Hippocampal formation (tissue), 2 donors: ENCODE measurements at places on chromosomes 2 and 18.

DNA sequence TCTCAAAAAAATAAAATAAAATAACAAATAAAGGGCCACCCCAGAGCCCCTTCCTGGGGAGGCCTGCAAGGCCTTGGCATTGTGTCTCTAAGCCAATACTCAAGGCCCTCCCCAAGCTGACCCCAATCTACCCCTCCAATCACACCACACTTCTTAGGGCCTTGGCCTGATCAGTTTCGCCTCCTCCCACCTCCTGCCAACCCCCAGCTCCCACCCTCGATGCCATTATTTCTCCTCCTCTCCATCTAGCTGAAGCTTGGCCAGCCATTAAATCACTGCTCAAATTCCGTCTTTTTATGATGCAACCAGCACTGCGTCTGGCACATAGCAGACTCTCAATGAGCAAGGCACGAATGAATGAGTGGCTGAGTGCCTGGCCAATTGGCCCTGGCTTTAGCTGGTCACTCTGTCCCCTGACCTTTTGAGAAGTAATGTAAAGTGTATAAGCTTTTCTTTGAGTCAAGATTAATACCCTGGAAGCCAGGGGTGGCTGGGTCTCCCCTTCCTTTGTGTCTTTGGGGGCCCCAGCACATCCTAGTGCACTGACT, 55.9 kb downstream of the SMAD7 start:
- no peak for DNase-seq

DNA sequence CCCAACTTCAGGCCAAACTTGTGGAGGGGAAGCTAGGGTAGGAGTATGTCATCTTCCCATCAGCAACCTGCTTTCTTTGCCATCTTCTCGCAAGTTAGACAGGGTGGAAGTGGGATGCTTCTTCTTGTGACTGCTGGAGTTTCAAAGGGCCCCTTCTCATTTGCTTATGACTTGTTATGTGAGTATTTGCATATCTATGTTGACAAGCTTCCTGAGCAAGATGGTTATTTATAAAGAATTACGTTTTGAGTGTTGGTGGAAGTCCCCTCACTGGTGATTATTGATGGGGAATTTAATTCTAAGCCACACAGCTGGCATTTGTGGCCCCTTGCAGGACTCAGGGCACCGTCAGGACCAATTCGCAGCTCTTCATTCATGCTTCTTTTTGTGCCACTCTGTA, 791.0 kb downstream of the LRRTM4 start:
- DNase-seq: no peak

- no peak for DNase-seq
Observed at GRCh38 chr2:150476809-150477302, 10.6 kb downstream of the RND3 start.

DNA sequence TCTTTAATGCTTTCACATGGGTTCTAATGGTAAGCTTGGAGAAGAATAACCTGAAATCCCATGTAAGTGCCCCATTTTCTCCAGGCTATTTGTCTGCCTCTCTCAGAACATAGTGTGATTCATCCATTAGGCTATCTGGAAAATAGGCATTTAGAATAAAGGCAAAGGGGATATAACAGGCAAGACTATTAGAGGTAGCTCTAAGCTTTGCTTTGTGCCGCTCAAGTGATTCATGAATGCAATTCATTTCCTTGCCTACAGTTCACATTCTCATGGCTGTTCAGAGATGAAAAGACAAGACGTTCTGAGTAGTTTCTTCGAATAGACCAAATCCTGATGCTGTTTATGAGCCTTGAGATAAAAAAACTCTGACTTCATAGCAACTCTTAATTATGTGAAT, 101.7 kb downstream of the ANKRD44 start:
- DNase-seq: no peak

DNA sequence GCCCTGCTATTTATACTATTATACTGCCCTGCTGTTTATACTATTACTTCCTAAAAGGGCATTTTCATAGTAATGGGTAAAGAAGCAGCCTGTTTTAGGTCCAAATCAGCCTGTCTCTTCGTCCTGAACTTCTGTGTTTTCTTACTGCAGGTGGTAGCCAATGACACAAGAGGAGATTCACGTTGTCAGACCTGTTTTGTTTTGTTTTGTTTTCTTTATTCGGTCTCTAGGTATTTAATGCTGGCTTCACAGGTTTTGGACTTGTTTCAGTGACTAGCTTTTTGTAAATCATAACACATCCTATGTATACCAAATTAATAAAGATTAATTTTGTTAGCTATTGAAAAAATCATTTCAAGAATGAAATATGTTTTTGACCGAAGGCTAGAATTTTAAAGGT, 116.4 kb downstream of the MAP3K20 start:
- DNase-seq: no peak

GRCh38 chr2:238761868-238762267, 86.0 kb upstream of the TWIST2 start:
- no peak for DNase-seq

DNA sequence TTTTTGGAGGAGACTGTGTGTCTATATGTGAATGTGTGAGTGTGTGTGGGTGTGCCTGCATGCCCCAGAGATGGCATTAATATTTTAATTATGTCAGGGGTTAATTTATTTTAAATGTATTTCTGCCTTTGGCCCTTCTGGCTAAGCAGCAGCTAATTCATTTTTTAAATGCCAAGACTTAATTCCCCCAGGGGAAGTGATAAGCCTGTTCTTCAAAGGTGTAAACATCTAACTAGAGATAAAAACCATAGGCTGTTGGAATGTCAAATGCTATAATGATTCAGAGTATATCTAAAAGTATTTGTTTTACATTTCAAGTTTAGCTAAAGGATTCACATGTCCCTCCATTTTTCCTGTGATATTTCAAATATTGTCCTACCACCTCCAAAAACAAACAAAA, 184.7 kb downstream of the SPP2 start:
- no peak for DNase-seq

DNA sequence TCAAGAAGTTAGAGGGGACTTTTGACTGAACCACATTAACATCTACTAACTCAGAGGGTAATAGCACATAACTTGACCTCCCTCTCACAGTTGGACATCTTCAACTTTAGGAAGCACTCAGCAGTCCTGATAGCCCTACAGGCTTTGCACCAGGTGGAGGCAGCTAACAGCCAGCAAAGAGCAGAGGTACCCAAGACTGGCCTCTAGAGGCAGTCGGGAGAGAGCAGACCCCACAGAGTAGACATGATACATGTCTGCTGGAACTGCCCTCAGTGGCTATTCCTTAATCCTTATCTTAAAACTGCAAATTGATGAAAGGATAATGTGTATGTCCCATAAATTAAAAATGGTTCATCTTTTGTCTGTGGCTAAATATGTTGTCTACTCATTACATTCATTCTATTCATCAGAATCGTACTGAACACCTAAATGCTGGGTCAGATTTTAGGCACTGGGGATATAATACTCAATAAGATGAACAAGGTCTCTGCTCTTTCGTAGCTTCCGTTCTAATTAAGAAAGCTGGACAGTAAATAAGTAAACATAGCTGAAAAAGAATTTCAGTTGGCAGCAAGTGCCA, 49.8 kb downstream of the CAB39 start:
- DNase-seq: no peak

DNA sequence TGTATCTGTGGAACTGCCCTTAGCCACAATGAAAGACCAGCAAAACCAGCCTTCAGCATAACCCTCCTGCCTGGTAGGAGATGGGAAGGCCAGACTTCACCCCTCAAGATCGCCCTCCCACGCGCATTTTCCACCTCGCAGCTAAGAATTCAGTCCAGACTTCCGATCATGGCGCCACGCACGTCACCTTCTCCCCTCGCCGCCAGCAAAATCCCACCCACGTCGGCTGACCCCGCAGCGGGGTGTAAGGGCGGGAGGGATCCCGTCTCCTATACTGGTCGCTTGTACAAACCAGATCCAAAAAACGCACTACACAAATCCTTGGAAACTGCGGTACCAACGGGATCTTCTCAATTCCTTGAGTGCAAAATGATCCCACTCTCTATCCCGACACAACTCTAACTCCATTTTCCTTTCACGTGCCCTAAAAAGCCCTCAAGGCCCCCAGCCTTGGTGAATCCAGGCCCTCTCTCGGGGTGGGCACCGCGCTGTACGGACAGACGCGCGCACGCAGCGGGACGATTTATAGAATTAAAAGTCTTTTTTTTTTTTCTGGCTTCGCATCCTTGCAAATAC, 1.0 kb upstream of the BMPR2 start:
- DNase-seq: no peak

- DNase-seq: no peak
Observed at GRCh38 chr2:27174638-27175037, 25.8 kb downstream of the TCF23 start.
